Pancreas (tissue), 10 donors: ENCODE measurements at places on chromosomes 3 and 15. TPM values are rescaled to one million over a fixed set of nuclear protein-coding genes. Genes with fewer than 3 reads are reported as not detected.

SLC28A2 gene
- polyA plus RNA-seq = not detected

CCR8 gene
- not detected for polyA plus RNA-seq

ZDHHC23 gene
- 3.8 TPM for polyA plus RNA-seq

FBXW12 gene
- polyA plus RNA-seq = 5.6 TPM

AP3B2 gene
- polyA plus RNA-seq = 19.1 TPM

EFL1 gene
- 2.3 TPM for polyA plus RNA-seq

DLEC1 gene
- polyA plus RNA-seq = 0.61 TPM

LAMB2 gene
- polyA plus RNA-seq = 438 TPM

SH2D7 gene
- polyA plus RNA-seq = 0.15 TPM

KY gene
- 0.42 TPM for polyA plus RNA-seq

GCNT3 gene
- 2.5 TPM for polyA plus RNA-seq

WNT7A gene
- polyA plus RNA-seq = 0.04 TPM

C3orf20 gene
- 0.02 TPM for polyA plus RNA-seq

TTLL13 gene
- polyA plus RNA-seq = 2.4 TPM

H1-8 gene
- not detected for polyA plus RNA-seq

RBM5 gene
- 97.2 TPM for polyA plus RNA-seq

CILP gene
- polyA plus RNA-seq = 1.0 TPM

HACD3 gene
- polyA plus RNA-seq = 28.8 TPM

KNG1 gene
- polyA plus RNA-seq = not detected

TRH gene
- polyA plus RNA-seq = not detected

PRTG gene
- polyA plus RNA-seq = 0.07 TPM

CFAP92 gene
- 0.49 TPM for polyA plus RNA-seq

P3H2 gene
- polyA plus RNA-seq = 5.0 TPM

ULK4 gene
- 2.3 TPM for polyA plus RNA-seq

IL17RE gene
- 15.6 TPM for polyA plus RNA-seq

RPL35A gene
- polyA plus RNA-seq = 982 TPM

HMG20A gene
- 12.0 TPM for polyA plus RNA-seq

SLC2A2 gene
- polyA plus RNA-seq = 1.8 TPM

QTRT2 gene
- 6.1 TPM for polyA plus RNA-seq

STRIT1 gene
- polyA plus RNA-seq = not detected

FBXO40 gene
- not detected for polyA plus RNA-seq

CYP11A1 gene
- 0.09 TPM for polyA plus RNA-seq

TMA7 gene
- polyA plus RNA-seq = 278 TPM

SLC12A1 gene
- not detected for polyA plus RNA-seq

CACNA2D3 gene
- 0.23 TPM for polyA plus RNA-seq

CCDC191 gene
- 5.1 TPM for polyA plus RNA-seq

FETUB gene
- not detected for polyA plus RNA-seq

CHST13 gene
- 0.08 TPM for polyA plus RNA-seq

BBX gene
- 6.8 TPM for polyA plus RNA-seq

XPC gene
- polyA plus RNA-seq = 17.2 TPM

SLC15A2 gene
- polyA plus RNA-seq = 2.8 TPM

ITGA11 gene
- polyA plus RNA-seq = 1.1 TPM

STRA6 gene
- polyA plus RNA-seq = 0.19 TPM

LMLN gene
- polyA plus RNA-seq = 4.0 TPM

CD200R1 gene
- 0.05 TPM for polyA plus RNA-seq

ARPP21 gene
- not detected for polyA plus RNA-seq

AADACL2 gene
- not detected for polyA plus RNA-seq
